ENCODE measurements at places on chromosomes 5 and 9.

- peak; percentile 88 for DNase-seq
These were observed 29.6 kb downstream of the LHX2 start for GRCh38 chr9:124040935-124041816.

- peak; percentile 45 for DNase-seq
These were observed 680 bp downstream of the GOLPH3 start for GRCh38 chr5:32173267-32174010.

GRCh38 chr5:179110528-179110927 is 50.4 kb downstream of the ZNF354C start:
- no peak for DNase-seq

GRCh38 chr5:5422819-5423515 is 490 bp downstream of the ICE1 start:
- no peak for DNase-seq

DNA sequence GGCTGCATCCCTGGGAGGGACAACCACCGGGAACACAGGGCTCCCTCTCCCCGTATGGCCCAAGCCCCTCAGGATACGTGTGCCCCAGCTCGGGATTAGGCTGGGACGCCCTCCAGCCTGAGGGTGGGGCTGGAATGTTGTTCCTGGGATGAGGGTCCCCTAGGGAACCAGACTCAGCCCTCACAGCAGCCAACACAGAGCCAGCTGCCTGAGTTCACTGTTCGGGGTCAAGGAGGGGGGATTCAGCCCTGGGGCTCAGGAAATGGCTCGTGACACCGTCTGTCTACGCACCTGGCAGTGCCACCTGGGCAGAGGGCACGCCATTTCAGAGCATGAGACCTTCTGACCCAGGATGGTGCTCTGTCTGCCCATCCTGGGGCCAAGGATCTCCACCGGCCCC is 8.9 kb downstream of the RNF44 start:
- DNase-seq = no peak

DNA sequence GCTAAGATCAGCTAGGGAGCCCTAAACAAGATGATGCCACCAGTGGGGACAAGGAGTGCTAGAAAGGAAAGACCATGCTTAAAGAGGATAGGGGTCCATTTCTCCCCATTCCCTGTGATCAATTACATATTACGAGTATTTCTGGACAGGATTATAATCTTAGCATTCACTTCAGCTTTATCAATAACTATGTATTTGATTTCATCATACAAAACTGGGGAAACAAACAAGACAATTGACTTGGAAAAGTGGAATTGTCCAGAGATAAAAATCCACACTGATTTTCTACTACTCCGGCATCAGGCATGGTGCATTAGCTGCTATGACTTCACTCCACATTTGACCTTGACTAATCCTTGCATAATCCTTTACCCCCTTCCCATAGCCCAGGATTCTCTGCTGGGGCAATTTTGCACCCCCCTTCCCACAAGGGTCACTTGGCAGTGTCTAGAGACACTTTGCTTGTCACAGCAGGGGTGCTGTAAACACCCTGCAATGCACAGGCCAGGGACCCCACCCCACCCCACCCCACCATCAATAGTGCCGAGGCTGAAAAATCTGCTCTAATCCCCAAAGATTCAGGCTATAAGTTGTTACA is 29.9 kb upstream of the UBE2QL1 start:
- no peak for DNase-seq

- DNase-seq = no peak
These were observed 23.1 kb upstream of the QSOX2 start for GRCh38 chr9:136268735-136269134.

DNA sequence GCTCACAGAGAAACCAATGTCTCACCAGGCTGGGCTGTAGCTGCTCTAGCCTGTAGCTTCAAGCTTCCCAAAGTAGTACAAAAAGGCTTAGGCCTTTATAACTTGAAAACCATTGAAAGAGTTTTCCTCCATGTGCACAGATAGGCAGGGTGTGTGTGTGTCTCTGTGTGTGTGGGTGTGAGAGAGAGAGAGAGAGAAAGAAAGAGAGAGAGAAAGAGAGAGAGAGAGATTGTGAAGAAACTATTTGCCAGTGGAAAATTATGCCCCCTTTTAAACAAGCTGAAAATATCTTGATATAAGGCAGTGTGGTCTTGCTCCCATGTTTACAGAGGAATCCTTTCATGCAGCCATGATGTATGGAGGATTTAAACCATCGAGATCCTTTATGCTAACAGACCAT is 17.9 kb upstream of the GDNF start:
- DNase-seq = no peak

GRCh38 chr9:4141296-4141695 is 158.6 kb downstream of the GLIS3 start:
- no peak for DNase-seq

DNA sequence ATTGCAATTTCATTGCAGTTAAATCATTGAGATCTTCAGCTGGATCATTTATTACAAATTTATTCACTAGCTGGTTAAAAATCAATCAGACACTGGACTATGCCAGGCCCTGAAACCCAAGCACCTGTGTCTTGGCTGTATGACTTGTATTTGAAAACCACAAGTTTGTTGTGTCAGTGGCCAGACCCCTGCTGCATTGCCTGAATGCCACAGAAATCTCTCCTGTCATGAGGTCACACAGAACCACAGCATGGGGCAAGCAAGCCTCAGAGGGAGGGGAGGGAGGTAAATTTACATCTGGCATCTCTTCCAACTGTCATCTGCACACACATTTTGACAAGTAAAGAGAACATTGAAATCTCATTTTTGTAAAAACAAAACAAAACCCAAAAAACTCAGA is 90.0 kb downstream of the ARRDC3 start:
- DNase-seq = no peak

GRCh38 chr5:16773991-16774390 is 157.2 kb upstream of the RETREG1 start:
- no peak for DNase-seq

DNA sequence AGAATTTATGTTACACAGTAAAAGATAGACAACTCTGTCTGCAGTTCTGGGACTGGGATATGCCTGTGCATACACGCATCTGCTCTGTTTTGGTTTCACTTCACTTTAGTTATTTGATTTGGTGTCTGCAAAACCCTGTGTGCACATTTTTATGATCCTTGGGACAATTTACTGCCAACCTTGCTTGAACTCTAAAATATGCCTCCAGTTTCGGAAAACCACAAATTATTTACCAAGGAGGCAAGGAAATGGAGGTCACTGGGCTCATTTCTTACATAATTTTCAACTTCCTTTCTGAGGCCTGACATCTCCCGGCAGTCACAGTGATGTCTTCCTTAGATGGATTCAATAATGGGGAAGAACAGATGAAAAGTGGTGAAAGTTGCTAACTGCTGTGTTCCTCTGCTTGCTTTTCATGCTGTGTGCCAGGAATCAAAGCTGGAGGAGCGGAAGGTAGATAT is 61.2 kb upstream of the TAF11L2 start:
- peak; percentile 39 for DNase-seq

- no peak for DNase-seq
These were observed 100.2 kb downstream of the ADAMTS2 start for GRCh38 chr5:179245031-179245430.

DNA sequence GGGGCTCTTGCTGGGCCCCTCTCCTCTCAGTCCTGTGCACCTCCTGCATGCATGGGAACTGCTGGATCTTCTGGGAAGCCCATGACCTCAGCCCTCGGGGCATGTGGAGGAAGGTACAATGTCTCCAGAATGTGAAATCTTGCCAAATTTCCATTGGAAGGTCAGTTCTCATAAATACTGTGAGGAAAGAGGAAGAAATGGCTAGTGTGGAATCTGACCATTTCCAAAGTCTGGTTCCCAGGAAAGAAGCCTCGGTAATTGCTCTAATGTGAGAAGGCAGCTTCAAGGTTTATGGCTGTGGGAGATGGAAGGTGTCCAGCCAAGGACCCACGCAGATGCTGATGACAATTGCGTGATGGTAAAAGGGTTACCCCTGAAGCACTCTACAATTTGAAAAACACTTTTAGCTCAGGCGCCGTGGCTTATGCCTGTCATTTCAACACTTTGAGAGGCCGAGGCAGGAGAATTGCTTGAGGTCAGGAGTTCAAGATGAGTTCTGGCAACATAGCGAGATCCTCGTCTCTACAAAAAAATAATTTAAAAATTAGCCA is 8.1 kb upstream of the IL17B start:
- no peak for DNase-seq

- no peak for DNase-seq
These were observed 6.2 kb downstream of the UGT3A2 start for GRCh38 chr5:36060420-36060887.

DNA sequence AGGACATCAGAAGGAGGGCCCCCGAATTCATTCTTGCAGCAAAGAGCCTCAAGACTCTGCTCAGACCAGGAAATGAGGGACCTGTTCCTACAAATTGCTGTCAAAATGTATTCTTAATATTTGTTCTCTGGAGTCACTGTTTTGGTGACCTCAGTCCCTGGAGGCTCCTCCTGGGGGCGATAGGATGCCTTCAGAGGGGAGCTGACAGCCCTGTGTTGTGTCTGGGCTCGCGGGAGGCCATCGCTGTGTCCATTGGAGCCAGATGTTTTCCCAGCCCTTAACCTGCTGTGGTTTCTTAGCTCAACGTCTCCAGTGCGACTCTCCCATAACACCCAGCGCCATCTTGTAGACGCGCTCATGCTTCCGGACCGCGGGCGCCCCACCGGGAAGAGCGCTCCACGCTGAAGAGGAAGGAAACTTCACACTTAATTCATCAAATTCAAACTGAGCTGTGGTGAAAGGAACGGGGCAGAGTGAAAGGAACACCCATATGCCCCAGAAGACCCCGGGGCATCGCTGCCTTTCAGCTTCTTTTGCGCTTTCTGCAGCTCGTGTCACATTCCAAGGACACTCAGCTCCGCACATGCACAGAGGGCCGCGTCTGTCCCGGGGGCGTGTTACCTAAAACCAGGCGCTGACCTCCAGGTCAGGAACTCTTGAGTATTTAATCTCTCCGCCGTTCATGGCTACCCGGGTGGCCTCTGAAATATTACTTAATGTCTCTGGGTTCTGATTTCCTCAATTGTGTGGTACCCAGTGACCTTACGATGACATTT is 112.3 kb upstream of the GDNF start:
- DNase-seq = no peak

DNA sequence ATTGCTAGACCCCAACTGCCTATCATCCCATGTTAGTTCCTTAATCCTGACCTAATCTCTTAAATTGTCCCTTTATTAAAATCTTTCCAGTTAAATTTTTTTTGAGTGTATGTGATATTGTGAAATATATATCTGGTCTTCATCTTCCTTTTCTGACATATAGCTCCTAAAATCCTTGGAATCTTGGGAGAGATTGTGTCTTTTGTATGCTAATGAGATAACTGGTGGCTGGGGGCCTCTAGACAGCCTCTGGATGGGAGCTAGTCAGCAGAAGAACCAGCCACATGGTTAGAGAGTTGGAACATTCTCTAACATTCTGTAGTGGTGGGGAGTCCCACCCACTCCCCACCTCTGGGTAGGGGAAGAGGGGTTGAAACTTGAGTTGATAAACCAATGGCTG is 3.7 kb upstream of the CCL19 start:
- DNase-seq = no peak

DNA sequence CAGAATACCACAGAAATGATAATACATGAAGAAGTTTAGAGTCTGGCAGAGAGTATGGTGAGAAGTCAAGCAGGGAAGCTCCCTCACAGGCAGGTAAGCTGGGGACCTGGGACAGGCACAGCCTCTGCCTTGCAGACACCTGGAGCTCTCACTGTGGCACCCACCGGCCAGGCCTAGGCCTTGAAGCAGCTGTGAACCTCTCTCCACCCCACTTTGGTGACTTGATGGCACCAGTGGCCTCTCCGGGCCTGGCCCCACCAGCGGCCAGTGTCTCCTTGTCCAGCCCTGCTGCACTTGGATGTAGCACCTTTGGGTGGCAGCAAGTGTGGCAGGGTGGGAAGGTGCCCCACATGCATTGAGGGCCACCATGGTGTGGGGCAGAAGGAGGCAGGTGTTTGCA is 330.5 kb downstream of the NPR3 start:
- DNase-seq = no peak

DNA sequence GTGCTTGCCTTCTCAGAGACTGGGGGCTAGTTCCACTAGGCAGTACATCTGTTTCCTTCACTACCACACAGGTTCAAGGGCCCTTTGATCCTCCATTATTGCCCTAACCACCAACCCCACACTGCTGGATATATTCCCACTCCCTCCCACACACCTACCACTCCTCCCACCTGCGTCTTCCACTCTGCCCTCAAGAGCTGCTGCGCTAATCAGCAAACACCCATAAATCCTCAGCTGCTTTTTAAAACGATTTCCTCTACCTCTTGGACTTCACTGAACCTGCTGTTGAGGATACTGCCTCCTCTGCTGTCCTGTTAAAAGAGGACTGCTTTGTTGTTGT is 120.9 kb downstream of the MAPKAP1 start:
- no peak for DNase-seq

DNA sequence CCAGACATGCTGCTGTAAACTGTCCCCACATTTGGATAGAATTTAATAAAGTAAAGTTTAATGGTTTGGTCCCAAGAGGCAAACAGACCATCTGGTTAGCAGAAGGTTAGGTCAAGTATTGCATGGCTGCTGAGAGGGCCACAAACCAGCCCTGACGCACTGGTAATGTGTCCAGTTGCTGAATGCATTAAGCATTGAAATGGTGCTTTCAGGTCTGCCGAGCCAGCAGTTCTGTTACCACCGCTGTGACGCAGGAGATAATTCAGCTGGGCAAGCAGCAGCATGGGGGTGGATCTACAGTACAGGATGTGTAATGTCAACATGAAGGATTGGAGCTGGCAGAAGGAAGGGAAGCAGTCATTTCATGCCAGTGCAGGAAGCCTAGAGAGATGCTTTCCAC is 16.0 kb downstream of the ZNF462 start:
- no peak for DNase-seq

GRCh38 chr5:164748861-164749260 is 1243.4 kb downstream of the MAT2B start:
- no peak for DNase-seq

DNA sequence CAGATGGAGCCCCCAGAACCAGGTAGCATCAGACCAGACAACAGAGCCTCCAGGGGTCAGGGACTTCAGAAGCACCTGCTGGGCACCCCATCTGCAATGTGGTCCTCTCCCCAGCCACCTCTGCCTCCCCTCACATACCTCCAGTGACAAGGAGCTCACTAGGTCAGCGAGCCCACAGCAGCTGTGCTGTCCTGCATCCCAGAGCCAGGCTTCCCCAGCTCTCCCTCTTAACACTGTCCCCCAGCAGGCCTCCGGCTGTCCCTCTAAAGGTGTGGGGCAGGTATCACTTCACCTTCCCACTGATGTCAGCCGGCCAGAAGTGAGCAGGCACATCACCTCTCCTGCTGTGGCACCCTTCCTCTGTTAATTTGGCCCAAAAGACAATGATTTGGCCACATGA is 83.6 kb downstream of the LMX1B start:
- no peak for DNase-seq

- DNase-seq = no peak
These were observed 44.8 kb downstream of the MEGF10 start for GRCh38 chr5:127335381-127335780.

DNA sequence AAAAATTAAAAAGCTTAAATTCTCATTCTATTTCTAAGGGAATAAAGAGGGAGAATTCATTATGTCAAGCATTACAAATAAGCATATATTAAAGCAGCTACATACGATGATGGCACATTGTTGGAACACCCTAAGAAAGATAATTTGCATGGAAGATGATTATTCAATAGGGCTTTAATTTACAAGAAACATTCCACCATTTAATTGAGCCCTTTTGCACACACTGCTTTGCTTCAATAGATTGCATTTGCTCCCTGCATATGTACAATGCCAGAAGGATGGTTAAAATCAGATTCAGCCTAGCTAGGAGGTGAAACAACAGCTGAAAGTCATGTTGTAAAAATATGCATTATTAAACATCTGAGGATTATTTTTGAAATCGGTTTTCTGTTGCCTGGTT is 21.8 kb downstream of the KIAA1958 start:
- no peak for DNase-seq

- DNase-seq = peak; percentile 60
These were observed 426 bp downstream of the FAM114A2 start for GRCh38 chr5:154038261-154038706.
